ENCODE measurements at places on chromosomes 1 and 21.
A peak's percentile ranks its signal among the peaks of the same experiment; 100 is the strongest.

DNA sequence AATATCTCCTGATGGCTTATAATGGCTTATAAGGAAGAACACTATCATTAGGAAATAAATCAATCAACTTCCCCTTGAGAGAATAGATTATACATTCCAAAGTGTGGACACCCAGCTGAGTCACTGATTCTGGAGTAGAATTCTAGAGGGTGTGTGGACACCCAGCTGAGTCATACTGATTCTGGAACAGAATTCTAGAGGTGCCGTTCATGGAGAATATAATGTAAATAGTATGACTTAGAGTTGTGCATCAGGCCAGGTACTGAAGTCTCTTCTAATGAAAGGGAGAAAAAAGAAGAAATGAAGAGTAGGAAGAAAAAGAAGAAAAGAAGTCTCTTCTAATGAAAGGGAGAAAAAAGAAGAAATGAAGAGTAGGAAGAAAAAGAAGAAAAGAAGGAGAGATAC lies 2.4 kb upstream of the USP33 start:
- no peak for DNase-seq

DNA sequence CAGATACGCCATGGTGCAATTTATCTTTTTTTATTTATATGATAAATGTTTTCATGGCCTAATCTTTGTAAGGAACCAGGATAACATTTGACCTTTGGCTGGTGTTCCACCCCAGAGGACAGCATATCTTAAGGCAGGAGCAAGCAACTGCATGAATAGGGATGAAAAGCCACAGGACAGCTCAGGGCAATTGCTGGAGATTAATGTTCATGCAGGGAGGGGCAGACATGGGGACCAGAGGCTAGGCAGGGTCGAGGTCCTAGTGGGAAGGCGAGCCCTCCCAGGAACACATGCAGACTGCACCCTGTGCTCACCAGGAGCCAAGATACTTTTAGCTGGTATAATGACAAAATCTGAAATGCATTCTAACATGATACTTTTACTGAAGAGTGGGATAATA lies 74.4 kb upstream of the HAO2 start:
- DNase-seq: no peak

GRCh38 chr1:116075990-116076389 lies 35.2 kb upstream of the MAB21L3 start:
- no peak for DNase-seq

GRCh38 chr1:187631381-187631675 lies 802.6 kb downstream of the PLA2G4A start:
- no peak for DNase-seq

GRCh38 chr1:115977499-115978258 lies 1.4 kb downstream of the SLC22A15 start:
- no peak for DNase-seq

GRCh38 chr1:246959944-246960693 lies 28.4 kb upstream of the AHCTF1 start:
- DNase-seq: no peak

GRCh38 chr1:40096646-40096976 lies 441 bp downstream of the PPT1 start:
- DNase-seq: no peak

DNA sequence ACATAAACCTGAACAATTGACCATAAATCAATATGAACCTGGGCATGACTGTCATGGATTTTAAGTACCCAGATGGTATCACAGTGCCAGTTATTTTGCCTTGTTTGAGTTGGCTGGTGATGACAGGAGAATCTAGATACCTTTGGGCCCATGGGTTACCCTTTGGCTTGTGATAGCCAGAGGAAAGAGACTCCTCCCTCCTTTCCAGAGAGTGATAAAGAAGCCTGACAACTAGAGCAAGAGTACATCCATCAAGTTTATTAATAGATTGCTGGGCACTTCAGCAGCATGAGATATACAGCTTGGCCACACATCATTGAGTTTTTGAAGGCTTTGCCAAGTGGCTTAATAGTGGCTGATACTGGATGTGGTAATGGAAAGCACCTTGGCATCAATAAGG lies 6.6 kb upstream of the FMO3 start:
- DNase-seq: no peak

DNA sequence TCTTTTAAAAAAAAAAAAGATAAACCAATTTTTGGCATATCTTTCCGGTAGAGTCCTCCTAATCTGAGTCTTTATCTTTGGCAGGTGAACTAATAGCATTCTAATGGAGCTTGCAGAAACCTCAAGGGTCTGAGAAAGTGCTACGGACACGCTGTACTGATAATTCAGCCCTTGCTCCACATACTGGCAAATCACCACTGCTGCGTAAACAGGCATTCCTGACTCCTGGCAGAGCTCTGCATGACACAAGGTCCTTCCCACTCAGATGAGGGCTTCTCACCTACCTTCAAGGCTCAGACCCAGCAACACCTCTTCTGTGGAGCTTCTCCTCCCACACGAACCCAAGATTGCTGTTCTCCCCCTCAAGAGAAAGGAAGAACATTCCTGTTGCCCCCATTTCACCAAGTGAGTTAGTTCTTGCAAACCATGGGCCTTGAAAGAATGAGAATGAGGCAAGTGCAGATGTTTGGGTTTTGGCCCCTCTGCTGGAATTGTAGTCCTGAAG lies 48.0 kb downstream of the LYST start:
- DNase-seq: no peak

DNA sequence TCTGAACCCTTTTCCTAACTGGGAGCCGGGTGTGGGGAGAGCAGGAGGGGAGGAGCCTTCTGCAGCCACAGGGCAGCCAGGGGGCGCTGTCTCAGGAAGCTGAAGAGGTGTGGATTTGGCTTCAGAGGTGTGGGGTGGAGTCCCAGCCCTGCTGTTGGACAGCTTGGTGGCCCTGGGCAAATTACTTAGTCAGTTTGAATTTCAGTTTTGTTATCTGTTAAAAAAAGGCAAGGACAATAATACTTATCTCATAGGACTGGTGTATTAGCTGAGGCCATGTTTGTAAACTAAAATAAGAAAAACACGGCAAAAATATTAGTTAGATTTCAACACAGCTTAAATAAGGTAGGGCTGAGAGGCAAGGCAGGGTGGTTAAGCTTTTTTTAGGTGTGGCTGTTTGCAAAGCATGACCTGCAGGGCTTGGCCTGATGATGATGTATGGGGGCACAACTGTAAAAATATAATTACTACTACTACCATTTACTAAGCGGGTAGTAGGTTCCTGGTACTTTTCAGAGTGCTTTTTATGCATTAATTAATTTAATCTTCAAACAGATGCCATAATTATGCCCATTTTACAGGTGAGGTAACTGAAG lies 111.8 kb downstream of the PLXNA2 start:
- peak; percentile 3 for DNase-seq

- DNase-seq: no peak
Observed at GRCh38 chr1:150176593-150176992, 26.9 kb downstream of the PLEKHO1 start.

GRCh38 chr1:34982820-34983376 lies 2.2 kb downstream of the TMEM35B start:
- no peak for DNase-seq

DNA sequence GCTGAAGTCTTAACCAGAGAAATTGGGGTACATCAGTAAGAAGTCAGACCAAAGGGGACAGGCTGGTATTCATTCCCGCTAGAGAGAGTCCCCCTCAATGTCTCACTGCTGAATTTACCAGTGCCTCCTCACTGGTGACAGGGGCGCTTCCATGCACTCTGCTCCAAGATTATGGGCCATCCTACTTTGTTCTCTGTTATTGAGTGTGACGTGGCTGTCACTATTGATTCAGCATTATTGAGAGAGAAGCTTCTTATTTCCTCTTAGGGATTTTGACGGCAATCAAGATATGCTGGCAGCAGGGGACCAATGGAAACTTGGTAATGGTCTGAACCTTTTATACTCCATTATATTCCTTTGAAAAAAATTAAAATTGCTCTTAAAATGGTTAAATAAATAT lies 118.6 kb downstream of the SYF2 start:
- no peak for DNase-seq

- no peak for DNase-seq
Observed at GRCh38 chr1:24364975-24365678, 46.0 kb downstream of the GRHL3 start.

DNA sequence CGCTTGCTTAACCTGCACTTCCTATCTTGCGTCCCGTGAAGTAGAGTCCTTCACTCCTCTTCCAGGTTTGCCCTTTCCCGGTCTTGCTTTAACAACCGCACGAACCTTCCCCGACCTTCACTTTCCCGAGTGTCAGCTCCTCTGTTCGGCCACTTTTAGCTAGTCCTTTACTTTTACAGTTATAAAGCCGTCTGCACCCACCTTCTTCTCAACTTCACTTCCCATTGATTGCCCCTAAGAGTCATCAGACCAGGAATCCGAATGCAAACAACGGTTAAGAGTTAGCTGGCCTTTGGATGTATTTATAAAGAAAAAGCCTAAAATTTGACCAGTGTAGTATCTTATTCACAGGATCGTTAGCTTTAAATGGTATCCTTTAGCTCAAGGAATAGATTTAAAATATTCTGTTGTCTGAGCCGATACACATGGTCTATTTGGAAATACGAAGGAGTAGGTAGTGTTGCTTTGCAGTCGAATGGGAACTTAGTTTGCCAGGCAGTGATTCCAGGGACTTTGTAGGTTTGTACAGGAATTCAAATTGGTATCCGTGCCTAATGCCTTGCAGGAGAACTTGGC lies 1.4 kb downstream of the PPP2R5A start:
- DNase-seq: no peak

DNA sequence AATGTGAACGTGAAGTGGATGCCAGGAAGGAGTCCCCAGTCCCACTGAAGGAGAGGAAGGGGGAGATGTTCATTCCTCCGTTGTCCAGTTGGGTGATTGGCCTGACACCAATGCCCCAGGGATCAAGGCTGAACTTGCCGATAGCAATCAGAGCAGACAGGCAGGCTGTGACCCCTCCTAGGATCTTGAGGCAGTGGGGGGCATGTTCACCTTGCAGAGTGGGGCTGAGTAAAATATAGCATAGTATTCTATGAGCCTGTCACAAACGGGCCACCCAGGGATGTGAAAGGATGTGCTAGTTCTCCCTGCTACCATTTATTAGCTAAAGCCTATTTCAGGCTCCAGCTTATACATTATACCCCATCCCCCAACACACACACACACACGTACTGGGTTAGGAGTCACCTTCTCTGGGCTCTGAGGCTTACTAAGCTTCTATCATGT lies 80.7 kb upstream of the CD34 start:
- DNase-seq: no peak

GRCh38 chr1:156618853-156619581 lies at the start of gene HAPLN2:
Gene HAPLN2 (plus strand): TSS chr1:156619415. CDS start chr1:156623491, 4,076 bp downstream.
- DNase-seq: no peak

DNA sequence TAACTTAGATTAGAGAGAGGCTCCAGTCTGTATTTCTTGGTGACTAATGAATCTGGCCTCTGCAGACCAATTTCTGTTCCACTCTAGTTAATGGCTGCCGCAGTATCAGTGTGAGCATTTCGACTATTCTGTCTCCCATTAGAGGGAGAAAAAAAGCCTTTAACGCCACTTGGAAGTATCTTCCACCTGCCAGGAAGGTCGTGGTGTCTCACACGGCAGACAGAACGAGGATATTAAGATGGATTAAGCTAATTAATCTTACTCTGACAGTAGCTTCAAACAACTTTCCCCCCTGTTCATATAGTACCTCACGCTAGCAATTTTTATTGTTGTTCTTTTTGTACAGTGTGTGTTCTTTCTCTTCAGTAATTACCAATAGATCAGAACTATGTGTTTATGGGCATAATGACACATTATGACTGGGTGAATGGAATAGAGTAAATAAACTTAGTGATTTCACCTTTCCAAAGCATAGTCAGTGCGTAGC lies 153.8 kb downstream of the ADGRL2 start:
- DNase-seq: no peak
